ENCODE measurements at places on chromosomes 6 and 20. TPM values are rescaled to one million over a fixed set of nuclear protein-coding genes. Genes with fewer than 3 reads are reported as not detected.
A peak's percentile ranks its signal among the peaks of the same experiment; 100 is the strongest.

The PNPLA1 gene
- 2.5 TPM for polyA plus RNA-seq

GRCh38 chr6:66103954-66104353 is 396.9 kb upstream of the EYS start:
- DNase-seq = no peak

DNA sequence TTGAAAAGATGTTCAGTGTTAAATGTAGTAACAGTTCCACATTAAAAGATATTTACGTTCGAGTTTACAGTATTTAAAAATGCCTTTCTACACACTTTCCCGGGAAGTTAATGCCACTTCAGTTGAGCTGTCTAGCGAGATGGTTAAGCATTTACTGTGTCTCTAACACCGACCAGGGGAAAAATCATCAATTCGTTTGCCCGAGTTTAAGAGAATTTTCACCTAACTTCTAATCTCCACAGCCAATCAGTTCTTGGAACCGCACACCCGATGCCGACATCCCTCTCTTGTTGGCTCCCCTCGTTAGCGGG is 58.2 kb downstream of the FAM217A start:
- no peak for DNase-seq

DNA sequence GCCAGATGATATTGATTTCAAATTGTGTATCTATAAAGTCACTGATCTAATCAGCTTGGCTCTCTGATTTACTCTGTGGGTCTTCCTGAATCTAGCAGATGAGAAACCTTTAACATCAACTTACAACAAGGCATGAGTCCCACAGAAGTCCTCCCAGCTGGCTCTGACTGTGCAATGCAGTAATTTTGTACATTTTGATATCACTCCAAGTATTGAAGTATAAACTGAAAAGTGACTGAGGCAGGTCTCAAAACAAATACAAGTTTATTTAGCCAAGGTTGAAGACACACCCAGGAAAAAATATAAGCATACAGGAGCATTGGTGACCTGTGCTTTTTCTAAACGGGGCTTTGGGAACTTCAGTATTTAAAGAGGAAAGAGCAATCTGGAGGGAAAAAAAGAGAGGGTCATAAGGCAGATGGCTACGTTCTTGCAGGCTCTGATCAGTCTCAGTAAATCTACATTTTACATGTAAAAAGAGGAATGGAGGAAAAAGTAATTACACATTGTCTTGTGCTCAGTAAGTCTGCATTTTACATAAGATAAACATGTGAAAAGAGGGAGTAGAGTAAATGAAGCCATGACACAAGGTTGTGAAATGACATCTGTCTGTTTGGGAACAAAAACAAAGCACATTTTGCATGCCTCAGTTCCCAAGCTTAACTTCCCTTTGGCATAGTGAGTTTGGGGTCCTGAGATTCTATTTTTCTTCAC is 59.5 kb downstream of the CRYBG1 start:
- no peak for DNase-seq

- peak; percentile 86 for DNase-seq
Measured at GRCh38 chr20:63955827-63956663, at the start of gene UCKL1. Gene UCKL1, minus strand, starts transcription at chr20:63956416. Its CDS starts 44 bp downstream, at chr20:63956372.

- no peak for DNase-seq
Measured at GRCh38 chr20:40010483-40010882, 678.6 kb downstream of the MAFB start.

The PTCHD4 gene
- 1.8 TPM for polyA plus RNA-seq

GRCh38 chr6:127854009-127854408 is 46.8 kb downstream of the THEMIS start:
- DNase-seq = no peak

The VPS16 gene
- 36.9 TPM for polyA plus RNA-seq

The SLC52A3 gene
- 4.0 TPM for polyA plus RNA-seq

GRCh38 chr6:28254121-28254519 is 2.1 kb upstream of the ZKSCAN4 start:
- no peak for DNase-seq

The GLP1R gene
- polyA plus RNA-seq = 1.3 TPM

GRCh38 chr20:23143098-23143497 is 57.0 kb upstream of the CD93 start:
- DNase-seq = no peak

GRCh38 chr6:138526822-138527235 is 27.5 kb upstream of the NHSL1 start:
- no peak for DNase-seq

The RPP40 gene
- 12.6 TPM for polyA plus RNA-seq

Data from left kidney (tissue), 8 donors.